ENCODE measurements at places on chromosomes 11 and 22. TPM values are rescaled to one million over a fixed set of nuclear protein-coding genes. Genes with fewer than 3 reads are reported as not detected.

DNA sequence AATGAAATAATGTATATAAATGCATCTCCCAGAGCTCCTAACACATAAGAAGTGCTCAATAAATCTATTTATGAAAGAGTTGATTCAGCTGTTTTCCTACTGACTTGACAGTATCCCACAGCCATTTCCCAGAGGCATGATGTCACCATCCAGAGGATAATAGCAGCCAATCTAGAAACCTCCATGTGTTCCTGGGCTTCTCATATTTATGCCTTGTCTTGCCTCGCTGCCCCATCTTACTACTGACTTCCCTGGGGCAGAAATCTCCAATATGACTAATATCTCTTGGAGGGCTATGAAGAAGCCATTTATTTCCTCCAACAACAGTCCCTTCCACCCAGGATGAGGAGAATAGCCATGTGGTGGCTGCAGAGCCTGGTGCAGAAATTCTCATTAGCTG lies 115.4 kb upstream of the NAV2 start:
- DNase-seq, result no peak

DNA sequence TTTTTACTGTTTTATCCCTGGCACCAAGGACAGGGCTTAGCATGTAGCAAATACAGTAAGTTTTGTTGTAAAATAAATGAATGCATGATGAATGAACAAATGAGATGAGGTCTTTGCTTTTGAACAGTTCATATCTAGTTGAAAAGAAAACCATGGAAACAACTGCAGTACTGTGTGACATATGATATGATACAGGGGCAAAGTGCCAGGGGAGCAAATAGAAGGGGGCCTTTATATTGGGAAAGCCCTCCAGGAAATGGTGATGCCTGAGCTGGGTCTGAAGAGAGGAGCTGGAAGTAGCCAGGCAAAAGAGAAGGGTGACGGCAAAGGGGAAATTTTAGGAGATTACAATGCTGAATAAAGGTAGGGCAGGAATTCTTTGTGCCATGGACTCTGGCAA lies 63.8 kb upstream of the UCP3 start:
- DNase-seq, result no peak

DNA sequence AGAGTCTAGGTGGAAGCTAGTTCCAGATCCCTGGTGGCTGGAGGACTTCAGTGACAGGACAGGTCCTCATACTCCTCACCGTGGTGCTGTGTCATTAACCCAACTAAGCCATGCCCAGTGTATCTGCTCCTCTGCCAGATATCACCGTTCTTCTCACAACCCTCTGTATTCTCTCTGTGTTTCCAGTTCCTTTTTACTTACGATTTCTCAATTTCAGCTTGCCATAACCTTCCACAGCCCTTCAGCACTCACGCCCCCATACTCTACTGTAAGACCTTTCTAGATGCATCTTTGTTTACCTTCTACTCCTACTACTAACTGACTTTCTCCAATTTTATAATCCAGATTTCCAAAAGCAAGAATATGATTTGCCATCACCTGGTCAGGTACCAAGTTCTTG lies 26.1 kb upstream of the RIC3 start:
- DNase-seq, result no peak

GRCh38 chr11:59222464-59223060 lies 9.8 kb upstream of the MPEG1 start:
- DNase-seq, result no peak

- peak; percentile 85 for DNase-seq
Measured at GRCh38 chr11:61516675-61517572, 8.4 kb downstream of the LRRC10B start.

- no peak for DNase-seq
Measured at GRCh38 chr22:37806409-37807333, 1.1 kb upstream of the GCAT start.

GRCh38 chr22:27757928-27758525 lies 43.5 kb downstream of the MN1 start:
- DNase-seq, result no peak

DNA sequence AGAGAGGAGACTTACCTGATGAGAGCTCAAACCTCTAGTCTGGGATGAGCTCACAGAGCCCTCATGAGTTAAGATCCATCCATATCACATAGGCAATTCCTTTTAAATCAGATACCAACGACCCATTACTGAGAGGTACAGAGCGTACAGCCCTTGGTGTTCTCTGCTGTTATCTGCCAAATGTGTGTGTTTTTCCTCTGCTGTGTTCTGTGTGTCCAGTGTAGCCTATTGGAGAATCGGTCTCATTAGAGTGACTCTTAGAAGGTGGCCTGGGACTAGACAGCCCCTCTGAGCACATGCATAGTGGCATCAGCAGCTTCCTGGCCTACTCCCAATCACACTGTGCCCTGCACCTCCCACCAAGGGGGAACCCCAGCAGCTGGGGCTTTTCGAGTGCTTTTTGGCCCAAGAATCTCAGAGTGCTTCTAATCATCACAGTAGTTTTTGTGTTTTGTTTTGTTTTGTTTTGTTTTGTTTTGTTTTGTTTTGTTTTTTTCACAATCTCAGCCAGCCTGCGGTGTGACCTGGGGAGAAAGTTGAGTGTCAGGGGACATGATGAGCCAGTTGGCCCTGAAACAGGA lies 25.4 kb downstream of the TP53AIP1 start:
- no peak for DNase-seq

DNA sequence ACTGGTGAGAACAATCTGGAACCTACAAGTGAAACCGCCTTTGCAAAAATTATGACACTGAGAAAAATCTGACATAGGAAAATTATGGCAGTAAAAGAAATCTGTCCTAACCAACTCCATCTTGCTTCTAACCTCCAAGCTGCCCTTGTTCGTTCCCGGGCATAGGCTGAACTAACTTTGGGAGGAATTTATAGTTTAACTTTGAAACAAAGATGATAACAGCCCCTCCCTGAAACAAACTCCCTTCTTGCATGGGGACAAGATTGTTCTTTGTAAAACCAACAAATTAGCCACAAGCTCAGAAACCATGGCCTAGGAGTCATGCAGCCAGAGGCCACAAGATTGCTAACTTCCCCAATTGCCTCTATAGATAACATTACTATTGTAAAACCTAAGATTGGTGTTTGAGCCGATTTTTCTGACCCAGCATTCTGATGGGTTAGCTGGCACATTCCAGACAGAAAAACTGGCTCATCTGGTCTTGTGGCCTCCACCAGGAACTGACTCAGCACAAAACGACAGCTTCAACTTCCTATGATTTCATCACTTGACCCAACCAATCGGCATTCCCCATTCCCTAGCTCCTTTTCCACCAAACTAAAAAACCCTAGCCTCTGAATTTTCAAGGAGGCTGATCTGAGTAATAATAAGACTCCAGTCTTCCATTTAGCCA lies 3.6 kb upstream of the CCDC81 start:
- DNase-seq, result no peak

DNA sequence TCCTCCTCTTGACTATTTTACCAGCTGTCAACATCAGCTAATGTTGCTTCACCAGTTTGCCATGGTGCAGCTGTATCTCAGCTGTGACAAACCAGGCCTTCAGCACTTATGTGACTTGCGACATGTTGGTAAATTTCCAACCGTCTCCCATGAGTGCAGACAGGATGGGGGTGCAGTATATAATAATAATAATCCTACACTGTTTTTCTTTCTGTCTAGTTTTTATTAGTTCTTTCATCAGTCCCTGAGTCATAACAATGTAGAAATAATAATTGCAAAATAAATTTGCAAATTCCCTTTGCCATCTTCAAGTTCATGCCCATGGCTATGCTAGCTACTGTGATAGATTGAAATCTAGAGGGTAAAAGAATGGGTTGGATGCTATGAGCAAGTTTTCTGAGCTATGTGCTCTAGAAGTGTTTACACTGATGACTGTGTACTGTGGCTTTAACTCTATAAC lies 4.9 kb downstream of the MMP13 start:
- DNase-seq, result no peak

DNA sequence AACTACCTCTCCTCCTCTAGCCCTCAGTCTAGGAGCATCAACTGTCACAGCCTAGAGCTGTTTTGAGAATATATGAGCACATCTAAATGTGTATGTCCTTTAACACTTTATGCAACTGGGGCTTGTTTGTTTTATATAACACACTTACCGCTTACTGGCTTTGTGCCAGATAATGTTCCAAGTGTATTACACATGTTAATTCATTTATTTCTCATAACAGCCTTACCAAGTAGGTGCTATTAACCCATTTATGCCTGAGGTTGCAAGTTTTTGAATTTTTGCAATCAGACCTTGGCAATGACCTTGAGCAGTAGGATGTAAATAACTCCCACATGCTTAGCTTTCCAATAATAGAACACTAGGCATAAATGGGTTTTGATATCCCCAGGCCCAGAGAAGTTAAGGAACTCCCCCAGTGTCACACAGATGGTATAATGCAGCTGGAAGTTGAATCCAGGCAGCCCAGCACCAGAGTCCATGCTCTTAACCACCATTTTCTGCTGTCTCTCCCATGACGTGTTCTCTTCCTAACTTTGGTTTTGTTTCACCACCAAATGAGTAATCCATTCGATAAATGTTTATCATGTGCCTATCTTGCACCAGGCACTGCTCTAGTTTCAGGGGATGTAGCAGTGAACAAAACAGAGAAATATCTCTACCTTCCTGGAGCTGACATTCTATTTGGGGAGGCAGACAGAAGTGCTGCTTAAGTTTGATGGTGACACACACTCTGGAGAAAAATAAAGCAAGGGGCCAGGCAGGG lies 23.1 kb downstream of the PRDM11 start:
- no peak for DNase-seq

DNA sequence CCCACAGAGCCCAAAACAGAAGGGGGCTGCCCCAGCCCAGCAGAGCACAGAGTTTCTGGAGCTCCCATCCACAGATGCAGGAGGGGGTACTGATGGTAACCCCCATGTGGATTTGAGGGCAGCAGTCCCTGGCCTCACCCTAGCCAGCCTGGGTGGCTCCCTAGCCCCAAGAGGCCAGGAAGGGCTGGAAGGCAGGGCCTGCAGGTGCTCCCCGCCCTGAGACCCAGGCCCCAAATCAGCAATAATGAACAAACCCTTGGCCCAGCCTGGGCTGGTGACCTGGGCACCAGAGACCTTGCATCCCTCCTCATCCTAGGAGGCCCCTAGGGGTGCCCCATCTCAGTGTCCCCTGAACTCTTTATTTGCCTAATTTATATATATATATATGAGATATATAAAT lies 61.6 kb downstream of the MORC2 start:
- DNase-seq, result no peak

- DNase-seq, result peak; percentile 57
Measured at GRCh38 chr11:10294290-10294953, 403 bp upstream of the SBF2 start.

- DNase-seq, result no peak
Measured at GRCh38 chr11:130817330-130817944, 98.8 kb downstream of the SNX19 start.

GRCh38 chr11:132607575-132607974 lies 924.7 kb downstream of the OPCML start:
- no peak for DNase-seq

DNA sequence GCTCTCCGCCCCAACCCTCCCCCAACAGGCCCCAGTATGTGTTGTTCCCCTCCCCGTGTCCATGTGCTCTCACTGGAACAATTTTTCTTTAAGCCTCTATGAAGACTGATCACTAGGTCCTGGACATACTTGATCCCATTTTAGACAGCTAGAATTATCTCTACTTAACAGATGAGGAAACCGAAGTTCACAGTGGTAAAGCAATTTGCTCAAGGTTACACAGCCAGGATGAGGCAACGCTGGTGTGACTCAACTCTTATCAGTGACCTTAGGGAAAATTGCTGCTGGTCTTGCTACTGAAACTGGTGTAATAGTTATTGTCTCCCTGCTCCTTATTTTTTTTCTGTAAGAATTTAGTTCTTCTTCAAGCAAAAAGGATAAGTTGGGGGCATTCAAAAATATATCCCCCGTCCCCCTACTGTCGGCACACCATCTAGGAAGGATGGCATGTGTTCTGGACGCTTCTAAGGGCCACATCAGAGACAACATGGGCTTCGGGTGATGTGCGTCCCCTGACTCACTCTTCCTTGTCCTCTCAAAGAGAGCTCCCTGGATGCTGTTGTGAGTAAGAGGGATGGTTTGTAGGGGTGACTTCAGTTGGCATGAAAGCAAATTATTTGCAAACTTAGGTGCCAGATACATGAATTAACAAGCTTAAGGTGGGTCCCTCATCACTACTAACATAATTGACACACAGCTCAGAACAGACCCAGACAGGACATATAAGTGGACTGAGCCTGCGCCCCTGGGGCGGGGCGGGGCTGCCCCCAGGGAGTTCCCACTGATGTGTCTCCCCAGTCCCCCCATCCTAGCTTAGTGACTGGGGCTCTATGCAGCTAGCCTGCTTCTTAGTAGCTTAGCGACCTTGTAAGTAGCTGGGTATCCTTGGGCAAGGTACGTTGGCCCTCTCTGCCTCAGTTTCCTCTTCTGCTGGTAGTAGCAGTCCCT lies 23.6 kb upstream of the ALX4 start:
- DNase-seq, result no peak

GRCh38 chr11:3129591-3130268 lies 35.4 kb downstream of the OSBPL5 start:
- no peak for DNase-seq

DNA sequence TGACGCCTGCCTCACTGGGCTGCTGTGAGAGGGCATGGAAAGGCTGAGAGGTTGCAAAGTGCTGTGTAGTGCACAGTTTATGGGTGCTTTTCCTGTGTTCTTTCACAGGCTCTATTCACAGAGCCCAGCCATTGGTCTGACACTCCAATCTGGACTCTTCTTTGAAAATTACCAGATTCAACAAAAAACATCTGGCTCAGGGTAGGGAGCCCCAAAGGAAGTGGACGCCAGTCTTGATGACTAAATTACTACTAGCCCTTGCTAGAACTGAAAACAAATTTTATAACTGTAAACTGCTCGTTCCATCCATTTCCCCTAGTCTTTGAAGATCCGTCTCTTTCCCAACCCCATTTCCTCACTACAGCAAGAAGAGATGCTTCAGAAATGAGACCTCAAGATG lies 178.6 kb downstream of the TENM4 start:
- no peak for DNase-seq

- DNase-seq, result no peak
Measured at GRCh38 chr11:12600829-12601228, 73.4 kb upstream of the TEAD1 start.

GRCh38 chr11:36899800-36900199 lies 301.8 kb upstream of the RAG2 start:
- DNase-seq, result no peak

GRCh38 chr11:77063407-77063806 lies 3.4 kb upstream of the CAPN5 start:
- no peak for DNase-seq

Gene OR51I1
- total RNA-seq, result not detected

Gene CSTF3
- 66.9 TPM for total RNA-seq

Gene SYCE3
- not detected for total RNA-seq

Gene SCN3B
- total RNA-seq, result 48.9 TPM

Gene NCF4
- 2.0 TPM for total RNA-seq

Gene SNX19
- total RNA-seq, result 40.8 TPM

Gene PATZ1
- 24.1 TPM for total RNA-seq
